ENCODE measurements at places on chromosomes 16 and 17.

DNA sequence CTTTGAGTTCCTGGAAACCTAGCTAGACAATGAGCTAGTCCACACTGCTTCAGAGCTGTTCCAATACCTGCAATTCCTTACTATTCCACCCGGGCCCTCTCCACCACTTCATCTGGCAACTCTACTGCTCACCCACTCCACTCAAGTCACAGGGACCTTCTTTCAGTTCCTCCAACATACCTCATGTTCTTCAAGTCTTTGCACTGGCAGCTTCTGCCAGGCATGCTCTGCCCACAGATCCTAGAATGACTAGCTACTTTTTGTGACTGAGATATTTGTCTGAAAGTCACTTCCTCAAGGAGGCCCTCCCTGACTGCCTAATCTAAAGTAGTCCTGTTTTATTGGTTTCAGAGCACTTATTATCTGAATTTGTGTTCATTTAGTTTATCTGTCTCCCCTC, 86.4 kb downstream of the TEX14 start:
- DNase-seq: no peak

- peak; percentile 12 for DNase-seq
Measured at GRCh38 chr17:45784741-45785479, 790 bp downstream of the CRHR1 start.

DNA sequence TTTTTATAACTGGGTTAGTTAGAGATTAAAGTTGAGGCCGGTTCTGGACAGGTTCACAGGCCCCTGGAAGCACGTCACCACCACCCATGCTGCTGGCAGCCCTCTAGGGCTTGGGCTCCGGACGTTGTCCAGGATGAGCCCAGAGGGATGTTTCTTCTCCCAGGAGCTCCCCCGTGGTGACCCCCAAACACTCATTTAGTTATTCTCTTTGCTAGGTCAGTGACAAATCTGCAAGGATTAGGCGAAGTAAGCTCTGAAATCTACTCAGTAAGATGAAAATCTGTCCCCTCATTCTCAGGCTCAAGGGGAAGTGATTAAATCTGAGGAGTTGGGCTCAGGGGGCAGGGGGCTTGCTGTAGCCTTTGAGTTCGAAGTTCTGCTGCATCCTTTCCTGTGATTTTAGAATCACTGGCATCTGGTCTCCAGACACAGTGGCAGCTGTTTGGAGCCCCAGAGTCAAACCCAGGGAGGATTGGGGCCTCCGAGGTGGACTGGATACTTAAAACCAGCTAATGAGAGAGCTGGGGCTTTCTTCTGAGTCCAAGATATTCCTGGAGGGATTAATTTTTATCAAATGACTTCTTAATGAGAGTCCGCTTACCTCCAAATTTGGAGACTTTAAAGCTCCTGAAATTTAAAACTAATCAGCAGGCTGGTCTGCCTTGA, 49.2 kb upstream of the HS3ST2 start:
- no peak for DNase-seq

DNA sequence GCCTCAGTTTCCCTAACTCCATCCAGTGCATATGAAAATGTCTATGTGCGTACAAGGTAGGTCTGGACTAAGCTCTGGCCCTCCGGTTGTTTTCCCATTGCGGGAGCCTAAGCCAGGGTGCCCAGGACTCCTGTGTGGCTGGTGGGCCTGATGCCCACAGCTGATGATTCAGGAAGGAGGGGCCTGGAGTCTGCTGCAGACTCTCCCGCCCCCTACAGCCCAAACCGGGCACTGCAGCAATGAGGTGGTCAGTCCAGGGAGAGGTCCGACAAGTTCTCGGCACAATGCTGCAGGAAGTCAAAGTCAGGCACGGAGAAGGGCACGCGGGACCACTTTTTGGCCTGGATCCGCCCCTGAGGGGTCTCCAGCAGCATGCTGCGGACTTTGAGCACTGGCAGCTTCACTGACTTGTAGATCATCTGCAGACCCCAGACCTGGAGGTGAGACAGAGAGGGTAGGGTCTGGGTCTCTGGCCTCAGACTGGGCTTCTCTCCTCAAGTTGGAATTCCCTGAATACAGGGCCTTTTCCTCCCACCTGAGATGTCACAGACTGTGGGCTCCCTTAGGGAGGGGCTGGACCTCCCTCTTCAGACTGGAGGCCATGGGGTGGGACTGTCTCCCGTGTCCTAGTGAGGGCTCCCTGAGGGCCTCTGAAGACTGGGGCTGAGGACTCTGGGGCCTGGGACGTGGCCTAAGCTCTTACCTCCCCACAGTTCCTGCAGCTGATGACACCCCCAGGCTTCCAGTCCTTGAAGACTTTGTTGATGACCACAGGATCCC, 3.4 kb upstream of the ZNF385C start:
- peak; percentile 50 for DNase-seq

DNA sequence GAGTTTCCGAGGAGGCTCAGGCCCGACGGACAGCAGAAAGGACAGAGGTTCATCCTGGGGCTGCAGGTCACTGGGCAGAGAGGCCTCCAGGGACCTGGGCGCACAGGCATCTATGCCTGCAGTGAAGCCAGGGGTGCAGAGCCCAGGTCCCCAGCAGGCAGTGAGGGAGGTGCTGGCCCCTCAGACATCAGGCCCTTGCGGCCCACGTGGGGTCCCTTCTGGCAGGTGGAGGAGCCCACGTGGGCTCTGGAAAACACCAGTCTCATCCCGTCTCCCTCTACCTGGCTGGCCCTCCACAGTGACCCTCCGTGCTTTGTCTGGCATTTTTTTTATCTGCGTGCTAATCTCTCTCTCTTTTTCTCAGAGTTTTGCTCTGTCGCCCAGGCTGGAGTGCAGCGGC, 36.5 kb downstream of the ENGASE start:
- no peak for DNase-seq

- DNase-seq: no peak
Measured at GRCh38 chr16:194516-194915, 14.3 kb downstream of the HBQ1 start.

- DNase-seq: no peak
Measured at GRCh38 chr17:49406421-49407061, 8.1 kb downstream of the PHB1 start.

DNA sequence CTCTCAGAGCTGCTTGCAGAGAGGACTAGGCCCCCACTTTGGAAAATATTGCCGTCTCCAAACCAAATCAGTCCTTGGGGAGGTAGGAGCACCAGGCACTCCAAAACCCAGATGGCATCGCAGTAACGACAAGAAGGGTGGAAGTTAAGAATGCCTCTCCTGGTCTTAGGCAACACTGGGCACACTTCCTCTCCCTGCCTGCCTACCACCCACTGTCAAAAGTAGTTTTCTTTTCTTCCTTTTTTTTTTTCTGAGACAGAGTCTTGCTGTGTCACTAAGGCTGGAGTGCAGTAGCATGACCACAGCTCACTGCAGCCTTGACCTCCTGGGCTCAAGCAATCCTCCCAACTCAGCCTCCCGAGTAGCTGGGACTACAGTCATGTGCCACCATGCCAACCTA, 47.2 kb downstream of the SRL start:
- DNase-seq: no peak

DNA sequence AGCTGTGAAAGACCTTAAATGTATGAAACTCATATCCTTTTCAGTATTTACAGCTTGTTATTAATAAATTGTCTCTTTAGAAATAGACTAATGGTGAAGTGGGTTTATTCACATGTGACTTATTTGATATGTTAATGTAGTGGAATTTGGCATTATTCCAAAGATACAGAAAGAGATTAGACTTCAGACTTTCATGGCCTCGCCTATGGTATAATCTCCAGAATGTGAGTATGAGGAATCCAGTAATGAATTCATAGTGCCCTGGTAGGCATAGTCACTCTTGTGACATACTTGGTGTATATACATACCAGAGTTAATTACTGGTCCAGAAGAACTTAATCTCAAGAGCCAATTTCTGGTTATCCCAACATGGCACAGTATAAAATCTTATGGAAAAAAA, 72.7 kb downstream of the OMG start:
- no peak for DNase-seq

DNA sequence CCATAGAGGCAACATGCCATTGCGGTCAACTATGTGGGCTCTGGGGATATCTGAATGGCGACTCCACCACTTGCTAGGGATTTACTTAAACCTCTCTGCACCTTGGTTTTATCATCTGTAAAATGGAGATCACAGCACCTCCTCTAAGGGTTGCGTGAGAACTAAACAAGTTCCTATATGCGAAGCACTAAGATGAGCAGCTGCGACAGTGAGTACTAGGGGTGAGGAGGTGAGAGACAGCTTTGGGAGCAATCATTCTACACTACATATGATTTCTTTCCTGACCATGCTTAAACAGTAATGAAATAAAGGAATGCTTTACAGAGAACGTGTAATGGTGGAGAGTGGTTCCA, 61.4 kb downstream of the CREBBP start:
- DNase-seq: no peak

DNA sequence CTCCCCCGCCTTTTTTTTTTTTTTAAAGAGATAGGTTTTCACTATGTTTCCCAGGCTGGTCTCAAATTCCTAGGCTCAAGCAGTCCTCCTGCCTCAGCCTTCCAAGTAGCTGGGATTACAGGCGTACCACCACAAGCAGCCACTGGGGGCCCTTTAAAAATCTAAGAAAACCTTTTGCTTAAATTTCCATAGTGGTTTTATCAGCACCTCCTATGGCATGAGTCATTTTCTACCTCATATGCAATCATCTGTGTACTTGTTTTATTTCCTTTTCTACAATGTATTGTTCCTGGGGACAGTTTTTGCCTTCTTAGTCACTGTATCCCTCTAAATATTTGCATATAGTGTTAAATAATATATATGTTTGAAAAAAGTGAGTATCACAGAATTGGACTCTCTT, 29.2 kb downstream of the GNA13 start:
- DNase-seq: peak; percentile 31

DNA sequence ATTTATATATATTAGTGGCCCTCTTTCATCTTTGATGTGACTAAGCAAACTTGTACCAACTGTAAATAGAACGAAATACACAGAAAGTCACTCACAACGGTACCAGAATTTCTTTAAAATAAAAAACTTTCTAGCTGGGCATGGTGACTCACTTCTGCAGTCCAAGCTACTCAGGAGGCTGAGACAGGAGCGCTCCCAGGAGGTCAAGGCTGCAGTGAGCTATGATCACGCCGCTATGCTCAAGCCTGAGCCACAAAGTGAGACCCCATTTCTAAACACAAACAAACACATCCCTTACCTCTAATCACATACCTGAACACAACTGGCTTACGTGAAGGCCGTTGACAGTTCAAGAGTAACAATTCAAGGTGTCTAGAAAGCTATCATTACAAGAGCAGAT, 29.7 kb downstream of the STAT5B start:
- no peak for DNase-seq

- DNase-seq: no peak
Measured at GRCh38 chr16:8919089-8919933, 37.2 kb downstream of the LITAFD start.

- peak; percentile 37 for DNase-seq
Measured at GRCh38 chr17:3712811-3713463, 10.8 kb upstream of the HASPIN start.

- DNase-seq: no peak
Measured at GRCh38 chr17:56230660-56231059, 77.4 kb downstream of the ANKFN1 start.

- DNase-seq: no peak
Measured at GRCh38 chr16:4366016-4366415, 5.6 kb upstream of the VASN start.

- no peak for DNase-seq
Measured at GRCh38 chr16:81830845-81831540, 51.9 kb downstream of the PLCG2 start.

GRCh38 chr17:10612957-10613744, 44.0 kb downstream of the MYH3 start:
- DNase-seq: no peak

DNA sequence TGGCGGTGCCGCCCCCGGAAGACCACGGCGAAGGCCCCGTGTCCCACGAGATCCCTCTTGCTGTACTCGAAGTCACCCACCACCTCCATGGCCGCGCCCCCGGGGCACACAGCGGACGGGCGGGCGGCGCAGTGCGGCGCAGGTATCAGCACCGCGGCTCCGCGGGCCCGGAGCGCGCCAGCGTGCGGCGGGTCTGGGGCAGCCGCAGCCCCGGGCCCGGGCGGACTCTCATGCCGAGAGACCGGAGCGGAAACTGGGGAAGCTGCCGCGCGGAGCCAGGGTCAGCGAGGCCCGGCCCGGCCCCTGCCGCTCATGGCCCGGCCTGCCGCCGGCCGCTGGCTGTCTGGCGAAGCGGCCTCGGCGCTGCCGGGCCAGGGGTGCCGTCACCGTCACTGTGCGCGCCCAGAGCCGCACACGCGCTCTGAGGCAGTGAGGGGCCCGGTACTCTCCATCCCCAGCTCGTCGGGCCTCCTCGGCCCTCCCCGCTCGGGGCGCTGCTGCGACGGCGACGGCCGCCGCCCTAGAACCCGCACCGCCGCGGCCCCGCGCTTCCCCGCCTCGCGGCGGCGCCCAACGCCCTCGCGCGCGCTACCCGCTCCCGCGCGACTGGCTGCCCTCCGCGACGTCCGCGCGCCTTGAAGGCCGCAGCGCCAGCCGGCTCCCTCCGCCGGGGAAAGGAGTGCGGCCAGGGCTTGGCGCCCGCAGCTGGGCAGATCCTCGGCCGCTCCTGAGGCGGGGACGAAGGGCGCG, at the start of gene ULK2:
ULK2 (minus strand) TSS at position 608 of the 750 bp plus-strand sequence; CDS start at position 89, 519 bp downstream.
- peak; percentile 35 for DNase-seq

- DNase-seq: no peak
Measured at GRCh38 chr17:7222093-7222971, 2.6 kb downstream of the ACADVL start.

DNA sequence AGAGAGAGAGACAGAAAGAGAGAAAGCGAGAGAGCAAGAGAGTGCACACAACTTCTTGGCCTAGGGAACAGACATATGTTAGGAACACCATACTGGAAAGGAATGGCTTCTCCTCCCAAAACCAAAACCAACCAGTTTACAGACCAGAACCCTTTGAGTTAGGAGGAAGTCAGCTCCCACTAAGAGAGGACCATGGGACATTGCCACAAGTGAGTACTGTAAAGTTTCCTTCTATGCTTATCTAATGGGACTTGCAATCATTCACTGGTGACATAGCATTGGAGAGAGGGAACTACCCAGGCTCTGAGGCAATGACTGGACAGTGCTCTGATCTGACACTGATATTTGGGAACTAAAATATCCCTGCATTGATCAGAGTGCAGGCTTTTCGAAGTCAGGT, 32.4 kb downstream of the TBC1D3B start:
- DNase-seq: no peak

GRCh38 chr16:28975158-28975599, 601 bp downstream of the SPNS1 start:
- DNase-seq: no peak

DNA sequence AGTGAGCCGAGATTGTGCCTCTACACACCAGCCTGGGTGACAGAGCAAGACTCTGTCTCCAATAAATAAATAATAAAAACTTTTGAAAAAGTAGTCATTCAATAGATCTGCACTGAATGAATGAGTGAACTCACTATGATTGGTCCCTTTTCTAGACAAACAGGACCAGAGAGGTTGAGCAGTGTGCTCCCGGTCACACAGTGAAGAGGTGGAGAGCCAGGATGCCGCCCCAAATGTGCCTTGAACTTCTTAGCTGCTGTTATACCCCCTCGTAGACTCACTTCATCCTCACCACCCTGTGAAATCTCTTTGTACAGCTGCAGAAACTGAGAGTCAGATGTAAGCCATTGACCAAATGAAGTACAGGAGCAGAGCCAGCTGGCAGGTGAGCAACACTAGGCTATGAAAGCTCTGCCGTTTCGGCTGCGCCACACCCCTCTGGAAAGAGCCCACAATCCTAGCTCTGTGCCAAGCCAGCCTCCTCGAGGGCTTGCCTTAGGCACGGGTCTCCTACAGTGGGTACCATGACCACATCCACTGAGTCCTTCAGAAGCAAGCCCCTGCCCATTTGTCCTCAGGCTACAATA, 7.8 kb upstream of the KIAA0513 start:
- no peak for DNase-seq

- no peak for DNase-seq
Measured at GRCh38 chr17:4074831-4075495, 67.9 kb downstream of the ZZEF1 start.
